Keratinocyte (primary cell): ENCODE measurements at places on chromosomes 11 and 22.

GRCh38 chr22:44523981-44524759 is 26.1 kb upstream of the RTL6 start:
- DNase-seq, result no peak

- no peak for DNase-seq
Measured at GRCh38 chr22:41286639-41287091, 678 bp upstream of the RANGAP1 start.

DNA sequence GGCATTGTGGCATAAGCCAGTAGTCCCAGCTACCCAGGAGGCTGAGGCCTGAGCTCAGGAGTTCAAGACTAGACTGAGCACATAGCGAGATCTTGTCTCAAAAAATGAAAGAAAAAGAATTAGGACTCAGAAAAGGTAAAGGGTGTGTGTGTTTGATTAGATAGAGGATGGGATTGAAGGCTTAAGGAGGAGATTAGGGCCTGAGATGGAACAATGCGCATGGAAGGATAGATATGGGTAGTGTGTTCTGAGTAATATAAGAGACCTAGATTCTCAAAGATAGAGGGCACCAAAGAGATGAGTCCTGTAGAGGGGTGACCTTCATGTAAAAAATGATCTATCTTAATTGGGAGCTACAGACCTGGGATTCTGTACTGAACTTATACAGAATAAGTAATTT is 17.3 kb upstream of the RAB30 start:
- DNase-seq, result no peak

DNA sequence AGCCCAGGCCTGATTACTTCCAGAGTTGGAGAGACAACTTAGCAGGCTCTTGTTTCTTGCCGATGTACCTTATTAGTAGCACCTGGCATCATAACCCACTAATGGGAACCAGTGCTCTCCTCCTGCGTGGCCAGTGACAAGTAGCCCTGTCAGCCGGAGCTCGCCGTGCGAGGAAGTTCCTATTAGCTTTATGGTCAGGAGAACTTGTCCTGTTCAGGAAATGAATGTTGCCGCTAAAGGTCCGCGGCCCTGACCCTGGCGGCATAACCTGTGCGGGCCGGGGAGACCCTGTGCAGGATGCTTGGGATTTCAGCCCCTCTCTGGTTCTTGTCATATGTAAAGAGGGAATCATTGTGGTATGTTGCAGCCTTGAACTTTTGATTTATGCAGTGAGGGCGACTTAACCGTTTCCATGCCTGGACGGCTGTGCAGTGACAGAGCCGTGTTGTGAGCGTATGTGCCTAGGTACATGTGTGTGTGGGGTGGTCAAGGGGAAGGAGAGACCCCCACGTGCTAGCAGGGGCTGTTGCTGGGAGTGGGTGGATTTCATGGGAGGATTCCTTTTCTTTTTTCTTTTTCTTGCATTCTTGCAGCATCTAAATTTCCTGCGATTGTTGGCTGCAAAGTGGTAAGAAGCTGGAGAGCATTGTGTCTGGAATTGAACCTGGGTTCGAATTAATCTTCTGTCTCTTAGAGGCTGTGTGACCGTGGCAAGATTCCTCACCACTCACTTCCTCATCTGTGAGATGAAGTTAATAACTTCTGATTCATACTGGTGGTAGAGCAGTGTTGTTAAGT is 15.2 kb downstream of the ZBTB16 start:
- no peak for DNase-seq

GRCh38 chr11:44229098-44229497 is 80.8 kb downstream of the ALX4 start:
- no peak for DNase-seq

GRCh38 chr11:66071381-66071801 is 1.3 kb downstream of the PACS1 start:
- no peak for DNase-seq

DNA sequence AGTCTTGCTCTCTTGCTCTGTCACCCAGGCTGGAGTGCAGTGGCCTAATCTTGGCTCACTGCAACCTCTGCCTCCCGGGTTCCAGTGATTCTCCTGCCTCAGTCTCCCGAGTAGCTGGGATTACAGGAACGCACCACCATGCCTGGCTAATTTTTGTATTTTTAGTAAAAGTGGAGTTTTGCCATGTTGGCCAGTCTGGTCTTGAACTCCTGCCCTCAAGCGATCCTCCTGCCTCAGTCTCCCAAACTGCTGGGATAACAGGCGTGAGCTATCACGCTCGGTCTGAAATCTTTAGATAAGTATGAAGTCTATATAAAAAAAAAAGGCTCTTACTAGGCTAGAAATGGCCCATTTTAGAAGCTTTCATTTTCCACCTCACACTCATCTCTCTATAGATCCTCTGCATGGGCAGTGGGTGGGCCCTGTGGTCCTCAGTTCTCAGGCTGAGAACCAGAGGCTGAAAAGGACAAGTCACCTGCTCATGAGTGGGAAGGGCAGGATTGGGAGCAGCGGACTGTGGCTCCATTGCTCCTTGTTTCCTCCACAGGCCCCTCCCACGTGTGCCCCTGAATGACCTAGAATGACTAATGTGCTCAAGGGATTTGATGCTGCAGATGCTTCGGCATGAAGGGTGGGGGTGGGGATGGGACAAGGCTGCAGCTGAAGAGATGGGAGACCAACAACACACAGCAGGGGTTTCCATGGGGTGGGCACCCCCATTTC is 19.8 kb upstream of the PRAME start:
- no peak for DNase-seq

DNA sequence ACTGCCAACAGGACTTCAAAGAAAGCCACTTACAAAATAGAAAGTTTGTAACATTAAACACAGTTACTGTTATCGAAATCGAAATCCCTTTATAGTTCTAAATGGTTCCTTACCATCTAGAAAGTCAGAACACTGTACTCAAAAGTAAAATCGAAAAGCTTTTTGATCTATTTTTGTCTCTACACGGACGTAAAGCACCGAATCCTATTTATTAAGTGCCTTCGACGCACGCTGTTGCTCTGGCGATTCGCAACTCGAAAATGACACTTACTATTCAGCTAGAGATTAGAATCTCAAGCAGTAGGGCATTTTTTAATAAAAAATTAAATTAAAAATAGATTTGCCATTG is 78.3 kb downstream of the LARGE1 start:
- DNase-seq, result no peak

DNA sequence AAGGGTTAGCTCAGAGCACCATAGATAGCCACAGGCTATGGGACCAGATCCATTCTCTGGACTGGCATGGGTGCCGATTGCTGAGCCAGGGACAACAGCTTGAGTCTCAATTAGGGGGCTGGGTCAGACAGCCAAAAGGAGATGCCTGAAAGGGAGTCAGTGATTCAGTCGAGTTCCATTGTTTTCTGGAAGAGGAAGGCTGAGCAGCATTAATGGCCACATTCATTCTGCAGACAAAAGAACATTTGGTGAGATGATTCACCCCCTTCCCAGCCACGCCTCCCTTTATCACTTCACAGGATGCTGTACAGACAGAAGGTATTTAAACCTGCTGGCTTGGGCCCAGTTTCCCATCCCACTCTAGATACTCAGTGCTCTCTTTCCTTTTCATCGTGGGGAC is 131.9 kb downstream of the ADAMTS15 start:
- DNase-seq, result peak; percentile 94

DNA sequence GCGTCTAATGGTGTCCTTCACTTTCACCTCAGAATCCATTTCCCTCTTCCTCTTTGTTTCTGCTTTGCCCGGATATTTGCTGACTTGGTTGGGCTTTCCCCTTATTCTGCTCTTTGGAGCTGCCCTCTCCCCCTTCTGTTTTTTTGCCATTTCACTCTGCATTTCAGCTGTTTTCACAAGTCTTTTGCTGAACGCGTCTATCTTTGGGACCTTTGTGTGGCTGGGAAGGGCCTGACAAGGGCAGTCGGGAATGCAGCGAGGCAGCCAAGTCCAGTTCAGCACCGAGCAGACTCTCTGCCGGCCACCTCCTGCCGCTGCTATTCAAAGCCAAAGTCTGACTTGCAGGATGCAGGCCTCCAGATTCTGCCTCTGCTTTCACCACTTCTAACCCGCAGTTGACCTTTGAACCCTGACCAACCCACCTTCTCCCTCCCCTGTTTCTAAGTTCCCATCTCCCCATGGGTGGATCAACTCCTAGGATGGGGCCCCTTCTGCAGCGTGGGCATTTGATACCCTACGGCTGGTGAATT is 38.2 kb downstream of the FEZ1 start:
- no peak for DNase-seq

GRCh38 chr11:2913776-2914175 is 15.4 kb downstream of the PHLDA2 start:
- DNase-seq, result no peak

DNA sequence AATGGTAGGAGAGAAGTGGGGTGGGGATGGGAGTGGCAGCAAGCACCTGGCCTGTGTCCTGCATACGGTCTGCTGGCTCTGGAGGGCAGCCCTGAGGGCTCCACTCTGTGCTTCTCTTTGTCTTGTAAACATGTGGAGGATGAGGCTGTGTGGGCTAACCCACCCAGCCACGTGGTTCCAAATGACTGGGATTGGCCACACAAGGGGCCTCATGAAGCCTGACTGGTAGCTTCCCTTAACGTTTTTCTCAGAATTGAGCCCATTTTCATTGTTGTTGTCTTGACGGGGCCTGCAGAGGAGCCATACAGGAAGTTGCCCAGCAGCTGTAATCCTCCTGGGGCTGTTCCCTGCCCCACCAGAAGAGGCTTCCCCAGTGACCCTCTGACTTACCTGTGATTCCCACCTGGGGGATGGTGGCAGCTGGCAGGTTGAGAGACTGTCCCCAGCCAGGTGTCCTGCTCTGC is 18.0 kb downstream of the DERL3 start:
- no peak for DNase-seq

DNA sequence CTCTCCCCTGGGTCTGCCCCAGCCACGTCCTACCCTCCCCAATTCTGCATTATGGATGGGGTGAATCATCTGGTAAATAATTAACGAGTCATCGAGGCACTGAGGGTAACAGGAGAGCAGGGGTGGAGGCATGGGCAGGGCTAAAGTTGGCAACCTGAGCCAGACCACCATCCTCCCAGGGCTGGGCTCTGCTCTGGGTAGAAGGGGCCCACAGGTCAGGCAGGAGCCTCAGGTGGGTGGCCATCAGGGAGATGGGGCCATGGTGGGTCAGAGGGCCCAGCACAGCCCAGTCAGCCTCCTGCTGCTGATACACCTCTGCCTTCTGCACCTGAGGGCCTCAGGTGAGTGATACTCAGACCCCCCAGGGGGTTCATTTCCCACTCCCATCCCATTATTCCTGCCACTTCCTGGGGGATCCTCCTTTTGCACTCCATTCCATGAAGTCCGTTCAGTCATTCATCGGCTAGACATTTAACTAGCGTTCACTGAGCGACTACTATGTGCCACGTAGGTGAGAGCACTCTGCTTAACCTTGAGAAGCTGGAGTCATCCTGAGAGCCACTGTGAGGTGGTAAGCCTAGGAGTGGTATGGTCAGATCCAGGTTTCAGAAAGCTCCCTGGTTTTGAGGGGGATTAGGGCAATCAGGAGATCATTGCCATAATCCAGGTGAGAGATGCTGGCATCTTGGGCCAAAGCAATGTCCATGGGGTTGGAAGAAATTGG is at the start of gene VSIG10L2:
Gene VSIG10L2 (plus strand): TSS at position 248 of the 724 bp plus-strand sequence. CDS start 12 bp downstream, at position 260.
- no peak for DNase-seq

- DNase-seq, result no peak
Measured at GRCh38 chr11:120017582-120018150, 120.2 kb downstream of the TRIM29 start.

DNA sequence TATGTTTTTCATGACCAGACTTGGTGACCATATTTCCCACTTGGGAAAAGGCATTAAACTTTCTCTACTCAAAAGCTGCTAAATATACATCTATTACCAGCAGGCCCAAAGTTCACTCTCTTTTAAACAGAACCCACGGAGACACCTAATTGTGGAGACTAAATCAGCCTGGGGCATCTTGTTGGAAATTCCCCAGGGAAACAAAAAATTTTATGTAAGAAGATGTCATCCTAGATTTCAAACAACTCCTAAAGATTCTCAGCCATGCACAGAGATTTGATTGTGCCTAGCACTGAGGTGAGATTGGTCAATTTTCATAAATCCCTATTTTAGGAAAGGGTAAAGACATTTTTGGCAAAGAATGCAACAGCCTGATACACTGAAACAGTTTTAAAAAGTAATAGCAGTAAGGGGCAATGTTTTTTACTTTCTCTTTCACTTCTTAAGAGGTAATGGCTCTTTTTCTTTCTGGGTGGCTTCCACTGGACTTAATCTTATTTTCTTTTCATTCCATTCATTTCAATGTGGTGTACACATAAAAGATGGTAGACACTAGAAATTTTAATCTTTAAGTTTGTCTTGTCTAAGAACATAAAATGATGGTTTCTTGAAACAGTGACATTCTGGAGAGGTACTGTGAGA is 9.6 kb downstream of the OR52N2 start:
- DNase-seq, result no peak

GRCh38 chr11:20256925-20257324 is 96.7 kb upstream of the DBX1 start:
- DNase-seq, result no peak

DNA sequence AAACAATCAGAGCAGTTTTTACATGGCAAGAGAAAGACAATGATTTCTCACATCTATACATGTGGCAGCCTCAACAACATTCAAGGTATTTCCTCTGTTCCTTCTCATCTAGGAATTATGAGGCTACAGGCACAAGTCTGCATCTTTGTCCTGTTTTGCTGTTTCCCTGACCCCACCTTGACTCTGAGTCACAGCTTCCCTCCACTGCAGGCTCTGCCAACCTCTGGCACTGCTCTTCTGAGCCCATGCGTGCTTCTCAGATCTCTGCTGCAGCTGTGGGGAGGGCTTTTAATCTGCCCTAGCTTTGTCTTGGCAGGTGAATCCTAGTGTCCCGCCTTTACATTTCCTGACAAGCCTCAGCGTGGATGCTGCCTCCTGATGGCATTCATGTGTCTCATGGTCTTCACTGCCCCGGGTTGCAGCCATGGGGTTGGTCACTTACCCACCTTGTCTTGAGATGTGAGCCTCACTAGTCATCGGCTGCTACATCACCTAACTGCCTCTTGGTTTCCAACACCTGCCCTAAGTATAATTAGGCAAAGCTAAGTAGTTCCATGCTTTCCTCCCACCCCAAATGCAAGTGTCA is 578.5 kb downstream of the TBC1D22A start:
- no peak for DNase-seq

- no peak for DNase-seq
Measured at GRCh38 chr11:125603207-125603606, 10.6 kb downstream of the STT3A start.

- DNase-seq, result no peak
Measured at GRCh38 chr22:17907748-17908051, 116.7 kb downstream of the MICAL3 start.

DNA sequence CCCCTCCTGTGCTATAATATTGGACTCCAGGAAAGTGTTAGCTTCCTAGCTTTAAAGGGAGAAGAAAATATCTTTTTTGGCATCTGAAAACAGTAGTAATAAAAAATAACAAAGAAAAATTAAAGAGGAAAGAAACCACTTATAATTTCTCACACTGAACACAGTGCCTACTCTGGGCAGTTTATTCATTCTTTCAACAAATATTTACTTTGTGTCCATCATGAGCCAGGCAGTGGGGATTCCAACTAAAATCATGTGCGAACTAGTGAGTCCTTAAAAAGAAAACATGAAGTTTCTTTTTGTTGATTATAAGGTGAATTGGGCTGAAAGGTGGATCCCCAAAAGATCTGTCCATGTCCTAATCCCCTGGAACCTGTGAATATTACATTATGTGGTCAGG is 16.0 kb upstream of the ELF5 start:
- no peak for DNase-seq

- no peak for DNase-seq
Measured at GRCh38 chr22:23773483-23774113, 949 bp downstream of the MMP11 start.

GRCh38 chr22:45331486-45331885 is 21.8 kb downstream of the FAM118A start:
- DNase-seq, result no peak

GRCh38 chr11:37857726-37858125 is 1259.7 kb upstream of the RAG2 start:
- DNase-seq, result no peak
